ENCODE measurements at places on chromosomes 2 and 18. TPM values are rescaled to one million over a fixed set of nuclear protein-coding genes. Genes with fewer than 3 reads are reported as not detected.

Gene DCDC2C
- total RNA-seq, result 0.11 TPM

Gene NPPC
- not detected for total RNA-seq

Gene FABP1
- 1.3 TPM for total RNA-seq

Gene ACVR2A
- 21.4 TPM for total RNA-seq

Gene DOK6
- 2.6 TPM for total RNA-seq

Gene COLEC11
- total RNA-seq, result 43.7 TPM

Gene LIMS3
- total RNA-seq, result 47.1 TPM

Gene CAVIN2
- total RNA-seq, result 53.8 TPM

Gene SERPINB11
- total RNA-seq, result not detected

Gene PLGLB2
- 0.83 TPM for total RNA-seq

Gene TOGARAM2
- total RNA-seq, result 1.7 TPM

Gene CCDC74B
- 5.4 TPM for total RNA-seq

Gene TMEM237
- 27.1 TPM for total RNA-seq

Gene DAPL1
- total RNA-seq, result not detected

Gene COL4A3
- 0.47 TPM for total RNA-seq

Gene IL18RAP
- total RNA-seq, result 0.33 TPM

Gene SNX17
- total RNA-seq, result 111 TPM

Gene UBE2F
- total RNA-seq, result 32.5 TPM

Gene VSNL1
- 5.4 TPM for total RNA-seq

Gene HNMT
- 76.5 TPM for total RNA-seq

Gene OSBPL6
- 2.8 TPM for total RNA-seq

Gene BCL2
- 33.5 TPM for total RNA-seq

Gene FAP
- 6.7 TPM for total RNA-seq

Gene FEV
- total RNA-seq, result not detected

Gene RFX8
- total RNA-seq, result 0.38 TPM

Gene ALK
- 0.23 TPM for total RNA-seq

Gene CCDC68
- 62.8 TPM for total RNA-seq

Gene SERPINB3
- total RNA-seq, result not detected

Gene ACKR3
- 7.9 TPM for total RNA-seq

Gene TUBB8B
- 0.26 TPM for total RNA-seq

Gene MYCN
- 4.4 TPM for total RNA-seq

Gene IGFBP5
- 3,214 TPM for total RNA-seq
